ENCODE measurements at places on chromosomes 6 and 20.

DNA sequence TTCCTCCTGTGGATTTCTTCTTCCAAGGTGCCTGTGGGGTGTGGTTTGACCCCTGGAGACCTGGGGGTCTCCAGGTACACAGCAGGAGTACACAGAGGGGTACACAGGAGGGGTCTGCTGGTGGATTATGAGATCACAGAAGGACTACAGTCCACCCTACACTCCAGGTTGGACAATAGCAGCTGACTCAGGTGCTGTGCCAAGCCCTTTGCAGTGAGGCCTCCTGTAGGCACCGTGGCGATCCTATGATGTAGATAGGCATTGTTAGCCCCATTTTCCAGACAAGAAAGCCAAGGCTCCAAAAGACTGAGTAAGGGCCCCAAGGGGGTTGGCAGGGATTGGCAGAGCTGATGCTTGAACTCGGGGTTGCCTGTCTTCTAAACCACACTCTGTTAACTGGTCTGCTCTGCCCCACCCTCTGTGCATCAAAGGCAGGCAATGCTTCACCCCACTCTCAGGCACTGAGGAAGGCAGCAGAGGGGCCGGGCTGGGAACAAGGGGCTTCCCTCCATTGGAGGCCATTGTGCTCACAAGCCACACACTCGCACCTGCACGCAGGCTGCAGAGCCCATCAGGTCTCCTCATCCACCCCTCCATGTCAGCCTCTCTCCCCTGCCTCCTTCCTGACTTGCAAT, 77.5 kb upstream of the SIRPA start:
- no peak for DNase-seq

DNA sequence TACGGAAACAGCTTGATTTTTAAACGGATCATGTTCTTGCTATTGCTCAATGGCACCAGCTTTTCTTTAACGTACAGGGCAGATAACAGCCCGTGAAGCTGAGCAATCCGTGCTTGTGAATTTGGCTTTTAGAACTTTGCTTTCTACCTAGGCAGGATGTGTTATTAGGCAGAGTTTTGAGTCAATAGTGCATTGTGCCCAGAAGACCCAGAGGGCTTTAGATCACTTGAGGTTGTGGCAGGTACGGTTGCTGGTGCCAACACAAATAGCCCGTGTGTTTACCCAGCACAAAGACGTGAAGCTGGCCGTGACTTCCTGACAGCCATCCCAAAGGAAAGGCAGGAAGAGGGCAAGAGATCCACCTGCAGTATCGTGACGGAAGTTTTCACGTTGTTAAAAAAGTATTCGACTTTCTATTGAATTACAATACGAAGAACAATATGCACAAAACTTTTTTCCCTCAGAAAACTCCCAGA, 117.4 kb upstream of the FRMD1 start:
- DNase-seq = no peak

DNA sequence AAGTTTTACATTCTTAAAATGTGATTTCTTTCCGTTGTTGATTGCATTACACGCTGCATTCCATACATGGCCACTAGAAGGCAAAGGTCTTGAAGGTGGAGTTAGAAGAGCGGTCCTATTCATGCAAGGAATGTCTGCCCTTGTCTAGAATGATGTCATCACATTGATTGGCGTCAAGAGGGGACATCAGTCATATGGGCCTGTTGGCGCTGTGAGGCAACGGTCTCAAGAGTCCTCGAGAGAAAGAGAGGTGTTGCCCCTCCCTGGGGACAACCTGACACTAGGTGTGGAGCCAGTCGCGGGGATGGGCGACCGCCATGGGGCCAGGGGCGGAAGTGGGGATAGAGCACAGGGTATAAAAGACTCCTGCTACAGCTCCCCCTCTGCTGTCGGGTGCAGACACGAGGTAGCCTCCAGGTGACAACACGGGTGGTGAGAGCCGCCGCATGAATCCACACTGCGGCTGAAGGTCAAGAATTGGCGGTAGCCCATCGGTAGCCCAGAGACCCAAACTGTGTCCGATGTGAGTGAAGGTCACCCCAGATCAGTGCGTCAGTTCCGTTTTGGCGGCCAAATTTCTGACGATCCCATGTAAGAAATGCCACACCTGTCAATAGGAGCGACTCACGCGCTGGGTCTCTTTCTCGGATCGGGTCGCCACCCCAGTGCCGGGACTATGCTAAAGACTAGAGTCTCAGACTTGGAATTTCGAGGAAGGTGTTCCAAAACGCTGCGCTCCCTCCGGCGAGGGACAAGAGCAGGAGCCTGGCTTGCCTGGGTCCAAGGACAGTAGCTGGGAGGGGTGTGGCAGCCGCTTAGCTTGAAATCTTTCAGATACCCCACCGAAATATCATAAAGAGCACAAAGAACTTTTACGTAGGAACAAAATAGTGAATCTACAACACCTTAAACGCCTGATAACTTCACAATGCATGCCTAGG, 93.2 kb upstream of the ZNF184 start:
- no peak for DNase-seq

- DNase-seq = no peak
Observed at GRCh38 chr6:10837009-10837621, 1.2 kb downstream of the MAK start.

DNA sequence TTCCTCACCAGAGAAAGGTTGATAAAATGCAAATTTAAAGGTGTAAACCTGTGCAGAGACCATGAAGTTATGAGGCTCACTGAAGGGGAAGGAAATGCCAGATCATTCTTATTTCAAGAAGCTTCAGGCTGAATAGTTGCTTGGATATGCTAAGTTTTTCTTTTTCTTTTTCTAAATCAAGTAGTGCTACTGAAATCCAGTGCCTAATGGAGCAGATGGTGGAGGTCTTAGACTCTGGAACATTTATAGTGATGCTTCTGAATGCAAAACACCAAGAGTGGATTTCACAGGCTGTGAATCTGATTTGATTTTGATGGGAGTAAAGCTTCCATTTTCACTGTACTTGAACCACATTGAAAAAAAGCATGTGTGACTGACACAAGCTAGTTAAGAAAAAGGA, 151.2 kb upstream of the BEND3 start:
- no peak for DNase-seq

- DNase-seq = peak; percentile 55
Observed at GRCh38 chr20:24453869-24454268, 15.6 kb upstream of the SYNDIG1 start.

Measured in MV-4-11 (cell line).